Smooth muscle cell of the umbilical artery (primary cell): ENCODE measurements at places on chromosomes 1 and 21. TPM values are rescaled to one million over a fixed set of nuclear protein-coding genes. Genes with fewer than 3 reads are reported as not detected.

CDA gene
- 0.92 TPM in 1 of 2 replicates, not detected in the other for total RNA-seq

UBASH3A gene
- not detected in 2 replicates for total RNA-seq

KCNE2 gene
- not detected in 2 replicates for total RNA-seq

TCHHL1 gene
- not detected in 2 replicates for total RNA-seq

TNNI3K gene
- 0.59 TPM in 1 of 2 replicates, not detected in the other for total RNA-seq

SH3D21 gene
- 6.5 and 10.5 TPM in 2 replicates for total RNA-seq

INTS11 gene
- total RNA-seq: 41.9 and 59.4 TPM in 2 replicates
